ENCODE measurements at places on chromosomes 1 and 21.
A peak's percentile ranks its signal among the peaks of the same experiment; 100 is the strongest.

DNA sequence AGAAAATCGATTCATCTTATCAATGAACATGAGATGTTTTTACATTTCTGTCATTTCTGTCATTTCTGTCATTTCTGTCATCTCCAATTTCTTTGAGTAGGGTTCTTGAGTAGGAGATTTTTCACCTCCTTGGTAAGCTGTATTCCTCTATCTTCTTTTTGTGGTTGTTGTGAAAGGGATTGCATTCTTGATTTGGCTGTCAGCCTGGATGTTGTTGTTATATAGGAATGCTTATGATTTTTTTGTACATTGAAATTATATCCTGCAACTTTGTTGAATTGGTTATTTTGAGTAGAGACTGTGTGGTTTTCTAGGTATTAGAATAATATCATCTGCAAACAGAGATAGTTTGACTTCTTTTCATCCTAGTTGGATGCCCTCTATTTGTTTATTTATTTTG, 1233.7 kb downstream of the PLA2G4A start:
- no peak for DNase-seq

GRCh38 chr1:70360321-70360720, 5.8 kb upstream of the ANKRD13C start:
- DNase-seq: no peak

- peak; percentile 29 for DNase-seq
These were observed 2.8 kb downstream of the ARMH1 start for GRCh38 chr1:44677201-44677766.

- peak; percentile 18 for DNase-seq
These were observed 153.5 kb downstream of the HLX start for GRCh38 chr1:221032637-221033280.
